ENCODE measurements at places on chromosomes 13 and 19. TPM values are rescaled to one million over a fixed set of nuclear protein-coding genes. Genes with fewer than 3 reads are reported as not detected.

GRCh38 chr13:94657167-94657566 lies 55.2 kb downstream of the SOX21 start:
- no peak for DNase-seq

DNA sequence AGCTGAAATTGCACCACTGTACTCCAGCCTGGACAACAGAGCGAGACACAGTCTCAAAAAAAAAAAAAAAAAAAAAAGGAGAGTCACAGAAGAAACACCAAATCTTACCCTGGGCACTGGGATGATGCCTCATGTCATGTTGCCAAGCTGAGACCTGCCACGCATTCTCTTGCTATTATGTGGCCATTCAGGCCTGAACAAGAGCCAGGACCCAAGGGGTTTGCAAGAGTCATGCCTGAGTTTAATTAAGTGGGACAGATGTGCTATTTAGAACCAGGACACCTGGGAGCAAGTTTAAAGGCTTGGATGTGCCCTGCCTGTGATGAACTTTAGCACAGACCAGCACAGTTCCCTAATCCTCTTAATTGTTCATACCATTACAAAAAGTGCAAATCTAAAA lies 9.8 kb downstream of the PNMA8A start:
- DNase-seq: no peak

- DNase-seq: no peak
These were observed 52.4 kb downstream of the CHST8 start for GRCh38 chr19:33673996-33674625.

- peak; percentile 42 for DNase-seq
These were observed 605 bp downstream of the CAPNS1 start for GRCh38 chr19:36140304-36141038.

DNA sequence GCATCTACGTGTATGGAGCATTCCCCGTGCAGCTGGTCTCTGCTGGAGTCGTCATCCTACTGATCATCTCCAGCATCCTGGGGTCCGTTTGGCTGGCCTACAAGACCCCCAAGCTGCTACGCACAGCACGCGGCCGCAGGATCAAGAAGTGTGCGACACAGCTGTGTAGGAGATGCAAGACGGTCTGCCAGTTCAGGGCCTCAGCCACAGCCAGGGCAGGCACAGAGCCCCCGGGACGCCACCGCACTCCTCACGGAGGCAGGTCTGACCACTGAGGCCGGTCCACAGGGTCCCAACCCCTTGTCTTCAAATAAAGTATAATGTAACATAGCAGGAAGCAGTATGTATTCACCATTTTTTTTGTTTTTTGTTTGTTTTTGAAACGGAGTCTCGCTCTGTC lies 6.1 kb downstream of the PRR22 start:
- DNase-seq: no peak

- DNase-seq: no peak
These were observed 192.4 kb downstream of the NUFIP1 start for GRCh38 chr13:44796597-44797490.

DNA sequence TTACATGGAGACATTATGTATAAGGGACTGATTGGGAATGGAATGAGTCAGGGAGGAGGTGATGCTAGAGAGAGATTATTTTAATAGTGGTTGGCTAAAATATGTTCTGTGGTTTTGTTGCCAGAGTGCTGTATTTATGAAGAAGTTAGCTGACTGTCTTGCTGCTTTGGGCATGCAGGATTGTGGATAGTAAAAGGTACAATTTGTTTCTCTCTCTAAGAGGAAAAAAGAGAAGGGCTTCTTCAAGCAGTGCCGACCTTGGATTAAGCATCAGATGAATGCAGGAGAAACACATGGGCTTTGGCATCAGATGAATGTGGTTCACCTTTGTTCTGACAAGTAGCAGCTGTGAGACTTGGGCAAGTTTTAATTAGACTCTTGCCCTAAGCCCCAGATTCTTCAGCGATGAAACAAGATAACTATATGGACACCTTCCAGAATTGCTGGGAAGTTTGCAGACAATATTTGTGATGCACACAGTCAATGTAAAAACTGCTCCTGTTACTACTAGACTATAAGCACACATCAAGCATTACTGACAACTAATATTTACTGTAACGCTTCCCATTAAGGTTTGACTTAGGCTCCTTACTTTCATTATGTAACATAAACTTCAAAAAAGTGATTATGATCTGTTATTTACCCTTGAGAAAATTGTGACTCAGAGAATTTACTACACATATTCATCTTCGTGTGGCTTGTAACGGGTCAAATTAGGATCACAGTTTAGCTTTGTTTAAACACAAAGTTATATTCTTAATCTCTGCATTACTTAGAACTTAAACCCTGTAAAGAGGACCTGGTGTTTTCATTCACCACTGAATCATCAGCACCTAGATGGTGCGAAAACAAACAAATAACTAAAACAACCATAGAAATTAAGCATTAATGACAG lies 824.0 kb downstream of the PCDH9 start:
- DNase-seq: peak; percentile 51

DNA sequence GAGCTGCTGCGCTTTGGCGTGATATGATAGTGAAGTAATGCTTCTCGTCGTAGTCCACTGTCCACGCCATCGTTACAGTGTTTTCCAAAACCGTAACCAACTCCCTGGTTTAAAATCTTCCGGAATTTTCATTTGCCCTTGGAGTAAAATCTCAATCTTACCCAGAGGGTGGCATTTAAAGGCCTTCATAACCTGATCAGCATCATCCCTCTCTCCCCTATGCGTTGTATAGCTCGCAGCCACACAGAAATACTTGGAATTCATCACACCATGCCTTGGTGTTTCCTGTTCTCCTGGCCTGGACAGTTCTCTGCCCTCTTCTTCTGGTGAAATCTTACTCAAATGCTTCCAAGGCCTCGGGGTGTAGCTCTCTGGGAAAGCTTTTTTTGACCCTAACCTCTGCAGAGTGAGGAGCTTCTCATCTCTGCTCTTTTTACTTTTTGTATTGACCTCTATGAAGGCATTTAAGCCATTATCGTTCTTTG lies 839 bp downstream of the MPHOSPH8 start:
- DNase-seq: peak; percentile 52

GRCh38 chr13:27991881-27992280 lies 3.4 kb upstream of the URAD start:
- DNase-seq: no peak

- DNase-seq: peak; percentile 78
These were observed 983 bp downstream of the ITM2B start for GRCh38 chr13:48233889-48234488.

DNA sequence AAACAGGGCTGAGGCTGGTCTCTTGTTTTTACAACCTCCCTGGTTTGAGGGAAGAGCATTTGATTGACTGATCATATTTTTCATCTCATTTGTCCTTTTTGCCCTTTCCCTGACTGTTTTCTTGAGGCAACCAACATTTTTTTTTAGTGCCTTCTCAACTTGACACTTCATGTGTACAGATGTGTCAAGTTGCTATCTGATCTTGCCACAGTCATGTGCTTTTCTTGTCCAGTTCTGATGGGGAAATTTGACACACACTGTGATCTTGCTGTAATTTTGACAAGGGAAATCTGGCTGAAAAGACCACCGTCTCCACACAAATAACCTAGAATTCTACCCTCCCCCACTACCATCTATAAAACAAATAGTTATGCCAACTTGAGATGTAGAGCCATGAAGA lies 329.6 kb downstream of the KCTD12 start:
- DNase-seq: no peak

GRCh38 chr13:103539721-103540381 lies 473.6 kb upstream of the SLC10A2 start:
- no peak for DNase-seq

- DNase-seq: no peak
These were observed 3.0 kb downstream of the OPA3 start for GRCh38 chr19:45581576-45581975.

GRCh38 chr13:65943708-65944107 lies 1286.4 kb downstream of the PCDH9 start:
- DNase-seq: peak; percentile 37

DNA sequence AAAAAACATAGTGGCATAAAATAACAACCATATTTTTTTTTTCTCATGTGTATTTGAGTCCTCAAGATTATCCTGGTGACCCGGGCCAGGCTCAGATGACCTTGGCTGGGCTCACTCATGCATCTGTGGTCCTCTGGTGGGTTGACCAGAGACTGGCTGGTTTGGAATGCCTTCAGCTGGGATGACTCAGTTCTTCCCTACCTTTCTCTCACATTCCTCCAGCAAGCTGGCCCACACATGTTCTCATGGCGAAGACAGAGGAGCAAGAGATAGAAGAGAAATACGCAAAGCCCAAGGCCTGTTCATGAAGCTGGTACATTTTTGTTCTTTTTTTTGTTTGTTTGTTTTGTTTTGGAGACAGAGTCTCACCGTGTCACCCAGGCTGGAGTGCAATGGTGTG lies 14.3 kb upstream of the ZNF541 start:
- no peak for DNase-seq

DNA sequence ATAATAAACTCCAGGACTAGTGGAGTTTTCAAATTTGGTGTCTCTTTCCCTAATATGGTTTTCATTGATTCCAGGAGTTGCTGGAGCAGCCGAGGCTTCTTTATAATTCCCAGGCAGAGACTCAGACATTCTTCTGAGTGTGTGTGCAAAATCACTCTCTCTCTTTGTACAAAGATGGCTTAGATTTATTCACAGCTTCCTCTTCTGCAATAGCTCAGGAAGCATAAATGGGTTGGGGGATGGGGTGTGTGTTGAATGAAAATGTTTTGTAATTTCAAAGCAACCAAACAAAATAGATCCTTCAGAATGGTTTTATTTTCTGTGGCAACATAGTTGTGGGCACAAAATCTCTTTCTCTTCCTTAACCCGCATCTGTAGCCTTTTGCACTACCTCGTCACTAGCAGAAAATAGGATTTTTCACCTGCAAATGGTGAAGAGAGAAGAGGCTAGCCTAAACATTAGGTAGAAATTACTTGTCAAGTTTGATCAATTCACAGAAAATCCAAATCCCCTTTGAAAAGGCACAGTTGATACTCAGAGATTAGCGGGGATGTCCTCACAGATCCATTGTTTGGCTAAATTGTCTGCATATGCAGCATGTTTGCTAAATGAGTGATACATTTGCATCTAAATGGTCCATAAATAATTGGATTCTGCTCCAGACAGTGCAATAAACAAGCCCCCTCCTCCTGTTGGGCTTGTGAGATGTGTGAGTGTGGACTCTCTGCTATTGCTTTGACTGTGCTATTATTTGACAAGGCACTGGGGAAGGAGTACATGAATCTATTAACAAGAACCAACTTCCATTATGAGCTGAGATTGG lies 66.7 kb downstream of the CBY2 start:
- DNase-seq: no peak

DNA sequence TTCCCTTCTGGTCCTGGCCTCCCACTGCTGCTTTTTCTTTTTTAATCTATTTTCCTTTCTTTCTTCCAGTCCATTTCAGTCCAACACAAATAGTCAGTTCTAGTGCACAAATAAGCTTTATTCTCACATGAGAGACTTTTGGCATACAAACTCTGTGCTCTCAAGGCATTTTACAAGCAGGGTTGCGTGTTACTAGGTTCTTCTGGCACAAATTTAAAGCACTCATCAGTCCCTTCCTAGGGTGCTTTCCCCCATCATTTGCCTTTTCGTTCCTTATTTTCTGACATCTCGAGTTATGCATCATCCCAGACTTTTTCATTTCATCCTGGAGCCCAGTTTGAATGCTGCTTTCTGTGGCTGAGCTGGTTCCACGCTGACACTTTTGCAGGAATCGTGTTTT lies 29.8 kb upstream of the IL17D start:
- DNase-seq: peak; percentile 15

GRCh38 chr19:55362990-55363716 lies at the start of gene GARIN5B:
Gene GARIN5B, minus strand, starts transcription at chr19:55363260. Its CDS starts 194 bp downstream, at chr19:55363066.
- no peak for DNase-seq

DNA sequence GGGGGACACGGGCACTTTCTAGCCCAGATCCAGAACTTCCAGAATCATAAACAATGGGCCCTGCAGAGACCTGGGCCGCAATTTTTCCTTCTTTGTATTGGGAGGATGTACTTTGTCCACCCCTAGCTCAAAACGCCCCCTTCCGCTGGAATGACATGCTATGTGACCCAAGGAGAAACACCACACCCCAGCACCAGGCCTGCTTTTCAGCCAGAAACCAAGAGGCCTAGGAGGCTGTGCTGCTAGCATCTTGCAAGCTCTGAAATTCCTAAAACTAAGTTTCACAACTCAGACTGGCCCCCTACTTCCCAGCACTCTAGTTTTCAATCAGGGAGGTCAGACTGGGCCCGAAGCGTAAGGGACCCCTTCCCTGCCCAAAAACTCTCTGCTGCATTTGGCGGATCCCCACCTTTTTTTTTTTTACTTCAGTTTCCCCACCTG lies 538 bp downstream of the LSM4 start:
- peak; percentile 72 for DNase-seq

- no peak for DNase-seq
These were observed 49.5 kb upstream of the KPNA3 start for GRCh38 chr13:49841964-49842363.

DNA sequence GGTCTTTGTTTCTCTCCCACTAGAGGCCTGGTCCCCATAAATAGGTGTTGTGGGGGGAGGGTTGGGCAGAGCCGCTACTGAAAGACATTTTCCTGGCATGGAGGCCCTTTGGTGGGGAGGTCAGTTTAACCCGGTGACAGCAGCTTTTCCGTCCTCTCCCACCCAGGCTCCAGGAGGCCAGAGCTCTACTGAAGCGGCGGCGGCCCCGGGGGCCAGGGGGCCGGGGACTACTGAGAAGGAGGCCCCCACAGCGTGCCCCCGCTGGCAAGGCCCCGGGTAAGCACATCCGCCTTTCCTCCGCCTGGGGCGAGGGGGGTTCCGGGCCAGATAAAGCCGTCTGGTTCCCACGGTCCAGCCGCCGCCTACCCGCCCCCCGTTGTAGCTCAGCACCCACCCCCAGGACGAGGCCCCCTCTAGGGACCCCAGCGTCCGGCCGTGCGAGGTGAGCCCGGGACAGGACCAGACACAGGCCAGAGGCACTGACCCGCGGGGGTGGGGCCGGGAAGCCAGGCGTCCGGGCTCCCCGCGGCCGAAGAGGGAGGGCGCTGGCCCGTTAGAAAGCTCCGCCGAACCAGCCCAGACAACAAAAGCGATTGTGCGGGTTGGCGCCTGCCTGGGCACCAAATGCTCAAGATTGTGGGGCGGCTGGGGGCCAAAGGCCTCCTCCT lies 1.1 kb upstream of the LTBP4 start:
- DNase-seq: no peak

Gene LILRA1
- not detected for total RNA-seq

Gene CEACAM20
- not detected for total RNA-seq

Gene ZNF91
- 16.3 TPM for total RNA-seq

Gene FAM216B
- not detected for total RNA-seq

Gene FGF14
- total RNA-seq: 1.4 TPM

Gene N4BP2L1
- total RNA-seq: 1.9 TPM

Gene SLC5A5
- total RNA-seq: not detected

Gene PRR36
- 0.09 TPM for total RNA-seq
